ENCODE measurements at places on chromosomes 16 and 17. TPM values are rescaled to one million over a fixed set of nuclear protein-coding genes. Genes with fewer than 3 reads are reported as not detected.
A peak's percentile ranks its signal among the peaks of the same experiment; 100 is the strongest.

DNA sequence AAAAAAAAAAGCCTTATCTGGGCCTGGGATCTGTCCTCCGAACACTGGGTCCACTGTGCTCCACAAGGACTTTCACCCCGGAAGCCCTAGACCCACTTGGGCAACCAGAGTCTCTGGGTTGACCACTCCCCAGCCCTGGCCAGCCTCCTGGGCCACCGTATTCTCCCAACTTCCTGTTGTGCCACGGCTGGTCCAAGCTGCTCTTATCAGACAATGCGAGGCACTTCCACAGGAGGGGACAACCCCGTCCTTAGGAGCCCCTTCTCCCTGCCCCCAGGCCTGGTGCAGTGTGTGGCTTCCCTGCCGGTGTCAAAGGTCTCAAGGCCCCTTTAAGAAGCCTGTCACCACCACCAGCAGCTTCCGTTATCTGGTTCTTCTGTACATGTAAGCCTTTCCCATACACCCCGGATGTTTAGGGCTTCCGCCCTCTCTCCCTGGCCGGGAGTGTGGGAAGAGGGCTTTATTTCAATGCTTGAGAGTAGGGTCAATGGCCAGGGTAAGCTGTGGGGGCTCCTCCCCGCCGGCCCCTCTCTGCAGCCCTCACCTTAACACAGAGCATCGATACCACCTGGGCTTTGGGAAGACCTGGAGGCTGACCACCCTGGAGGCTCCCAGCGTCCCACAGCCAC, 313.0 kb downstream of the SEC14L1 start:
- DNase-seq = peak; percentile 85

GRCh38 chr17:2560658-2561057, 32.8 kb upstream of the PAFAH1B1 start:
- DNase-seq = no peak

GRCh38 chr16:73669535-73670274, 621.8 kb upstream of the ZFHX3 start:
- DNase-seq = no peak

Gene HS3ST3A1
- not detected for total RNA-seq

DNA sequence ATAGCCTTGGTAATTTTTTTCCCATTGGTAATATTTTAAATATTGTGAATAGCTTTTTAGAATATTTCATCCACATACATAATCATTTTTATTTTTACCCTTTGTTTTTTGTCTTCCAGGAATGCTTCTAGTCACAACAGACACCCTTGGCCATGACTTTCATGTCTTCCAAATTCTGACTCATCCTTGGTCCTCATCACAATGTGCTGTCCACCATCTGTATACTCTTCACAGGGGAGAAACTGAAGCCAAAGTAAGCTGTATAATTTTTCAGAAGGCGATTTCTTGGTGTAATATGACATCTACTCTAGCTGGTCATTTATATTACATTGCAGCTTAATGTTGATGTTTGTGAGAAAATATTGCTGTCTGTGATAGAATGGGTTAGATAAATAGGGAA, 269.4 kb downstream of the BCAS3 start:
- DNase-seq = no peak

GRCh38 chr16:50781043-50781442, 39.2 kb downstream of the CYLD start:
- no peak for DNase-seq

- DNase-seq = no peak
These were observed 29.1 kb upstream of the RASD1 start for GRCh38 chr17:17525311-17525710.

GRCh38 chr17:75755205-75755901, 9.6 kb downstream of the GALK1 start:
- no peak for DNase-seq

- DNase-seq = no peak
These were observed 16.3 kb downstream of the TTLL6 start for GRCh38 chr17:48800626-48801217.

- DNase-seq = no peak
These were observed 291.0 kb upstream of the TNRC6C start for GRCh38 chr17:77667478-77667877.

GRCh38 chr17:34579979-34580684, 750 bp downstream of the TMEM132E start:
- no peak for DNase-seq

Gene PRSS27
- 1.2 TPM for total RNA-seq

Gene MEIOB
- total RNA-seq = not detected

GRCh38 chr17:34082404-34082803, 172.7 kb upstream of the CCL2 start:
- DNase-seq = no peak

GRCh38 chr16:50844840-50845239, 103.0 kb downstream of the CYLD start:
- peak; percentile 3 for DNase-seq

Gene ASGR1
- total RNA-seq = 0.38 TPM

- DNase-seq = no peak
These were observed 80.5 kb downstream of the SNX11 start for GRCh38 chr17:48187872-48188608.

Gene BCL6B
- total RNA-seq = 0.85 TPM

Gene SDK2
- 3.7 TPM for total RNA-seq

DNA sequence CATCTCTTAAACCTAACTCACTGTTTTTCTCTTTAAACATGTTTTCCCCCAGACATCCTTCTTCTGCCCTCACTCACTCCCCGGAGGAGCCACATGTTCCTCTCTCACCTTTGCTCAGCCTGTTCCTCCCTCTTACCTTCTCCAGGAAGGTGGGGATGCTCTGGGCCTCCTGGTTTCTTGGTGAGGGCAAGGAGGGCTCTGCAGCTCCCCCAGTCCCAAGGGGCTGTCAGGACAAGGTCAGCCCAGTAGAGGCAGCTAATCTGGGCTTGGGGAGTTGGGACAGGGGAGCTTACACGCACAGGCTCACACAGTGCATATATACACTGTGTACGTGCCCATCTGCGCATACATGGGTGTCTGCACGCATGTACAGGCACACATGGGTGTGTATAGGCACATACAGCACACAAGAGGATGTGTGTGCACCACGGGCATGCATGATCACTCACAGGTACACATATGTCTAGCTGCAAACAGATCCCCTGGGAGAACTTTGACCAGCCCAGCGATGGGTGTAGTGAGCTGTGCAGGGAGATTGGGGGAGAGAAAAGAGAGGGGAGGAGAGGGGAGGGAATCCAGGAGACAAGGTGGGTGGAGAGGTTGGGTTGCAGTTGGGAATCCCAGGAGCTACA, 28.6 kb upstream of the SPNS3 start:
- DNase-seq = no peak

Gene CCDC154
- 2.0 TPM for total RNA-seq

Gene ABI3
- total RNA-seq = 116 TPM

Gene CSH1
- not detected for total RNA-seq

GRCh38 chr17:74288785-74289184, 14.8 kb downstream of the DNAI2 start:
- no peak for DNase-seq

GRCh38 chr16:14321542-14321941, 250.4 kb downstream of the MRTFB start:
- DNase-seq = no peak

DNA sequence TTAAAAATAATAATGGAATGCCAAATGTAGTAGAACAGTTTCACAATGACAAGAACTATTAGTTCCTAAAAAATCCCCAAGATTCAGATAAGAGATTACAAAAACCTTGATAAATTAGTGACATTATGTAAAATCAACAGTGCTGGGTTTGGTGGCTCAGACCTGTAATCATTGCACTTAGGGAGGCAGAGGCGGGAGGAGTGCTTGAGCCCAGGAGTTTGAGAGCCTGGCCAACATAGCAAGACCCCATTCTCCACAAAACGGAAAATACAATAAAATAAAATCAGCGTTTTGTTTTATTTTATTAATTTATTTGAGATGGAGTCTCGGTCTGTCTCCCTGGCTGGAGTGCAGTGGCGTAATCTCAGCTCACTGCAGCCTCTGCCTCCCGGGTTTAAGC, 4.1 kb downstream of the CARD14 start:
- DNase-seq = no peak

DNA sequence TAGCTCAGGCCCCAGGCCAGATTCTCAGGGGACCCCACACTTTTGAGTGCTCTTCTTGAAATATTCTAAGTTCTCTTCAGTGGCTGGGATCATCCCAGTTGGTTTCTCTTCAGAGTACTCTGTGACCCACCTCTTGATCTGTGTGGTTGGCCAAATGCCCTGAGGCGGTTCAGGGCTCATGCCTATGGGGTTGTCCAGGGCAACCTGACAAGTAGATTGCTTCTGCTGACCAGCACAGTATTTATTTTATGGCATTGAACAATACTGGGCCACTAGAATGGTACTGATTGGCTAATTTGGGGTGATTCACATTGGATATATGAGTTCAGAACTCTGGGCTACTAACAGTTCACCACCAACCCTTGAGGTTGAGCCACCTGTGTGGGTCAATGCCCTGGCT, 7.4 kb upstream of the GOSR2 start:
- DNase-seq = no peak

Gene HS3ST6
- total RNA-seq = not detected

DNA sequence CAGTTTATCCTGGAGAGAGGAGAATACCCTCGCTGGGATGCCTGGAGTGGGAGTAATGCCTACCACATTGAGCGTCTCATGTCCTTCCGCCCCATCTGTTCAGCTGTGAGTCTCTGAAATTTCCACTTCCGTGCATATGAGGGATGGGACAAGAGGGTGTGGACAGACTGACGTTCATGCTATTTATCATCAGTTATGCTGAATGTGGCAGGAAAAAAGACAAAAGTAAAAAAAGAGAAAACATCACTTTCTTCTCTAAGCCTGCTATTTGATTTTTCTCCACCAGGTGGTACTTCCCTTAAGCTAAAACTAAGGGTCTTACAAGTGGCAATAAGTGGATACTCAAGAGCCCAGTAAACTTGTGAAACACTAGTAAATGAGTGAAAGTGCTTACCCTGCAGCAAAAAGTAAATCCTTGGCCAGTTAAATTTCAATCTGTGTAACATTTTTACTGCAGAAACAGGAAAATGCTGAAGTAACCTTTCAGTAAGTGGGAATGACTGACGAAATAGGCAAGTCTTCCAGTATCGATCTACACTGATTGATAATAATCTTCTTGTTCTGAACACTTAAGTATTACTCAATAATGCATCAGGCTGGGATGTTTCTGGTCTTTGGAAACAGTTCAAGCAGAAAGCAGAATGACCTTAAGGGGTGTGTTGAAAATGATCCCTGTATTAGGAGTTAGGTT, 5.6 kb downstream of the CRYBA1 start:
- DNase-seq = no peak

- DNase-seq = no peak
These were observed 73.2 kb upstream of the MRTFB start for GRCh38 chr16:13997933-13998332.

Gene GSG1L2
- not detected for total RNA-seq

- DNase-seq = no peak
These were observed 3.3 kb downstream of the ERBB2 start for GRCh38 chr17:39702901-39703893.

GRCh38 chr17:34248511-34249024, 6.5 kb upstream of the CCL2 start:
- no peak for DNase-seq

DNA sequence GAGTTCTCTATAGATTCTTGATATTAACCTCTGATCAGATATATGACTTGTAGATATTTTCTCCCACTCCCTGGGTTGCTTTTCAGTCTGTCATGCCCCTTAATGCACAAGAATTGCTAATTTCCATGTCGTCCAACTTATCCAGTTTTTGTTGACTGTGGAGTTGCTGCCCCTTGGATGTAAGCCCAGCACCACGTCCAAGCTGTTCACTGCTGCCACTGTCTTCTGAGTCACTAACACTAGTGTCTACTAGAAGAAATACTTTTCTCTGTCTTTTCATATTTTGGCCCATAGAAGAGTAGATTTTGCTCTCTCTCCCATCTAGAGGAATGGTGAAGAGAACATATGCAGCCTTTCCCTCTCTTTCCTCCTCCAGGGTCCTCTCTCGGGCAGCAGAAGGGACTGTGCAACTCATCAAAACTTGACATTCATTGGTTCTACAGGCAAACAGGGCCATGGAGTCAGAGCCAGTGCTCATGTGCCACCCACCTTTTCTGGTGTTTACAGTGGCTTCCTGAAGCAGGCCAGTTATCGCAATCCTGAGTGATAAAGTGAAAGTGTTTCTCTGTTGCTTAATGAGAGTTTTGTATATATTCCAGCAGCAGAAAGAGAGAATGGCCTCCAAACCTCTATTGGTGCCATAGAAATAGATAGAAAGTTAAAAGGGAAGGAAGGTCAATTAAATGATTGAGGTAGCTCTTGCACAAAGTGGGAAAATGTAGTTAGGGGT, 22.6 kb upstream of the PMP22 start:
- DNase-seq = no peak

Gene CHST5
- total RNA-seq = 0.14 TPM

DNA sequence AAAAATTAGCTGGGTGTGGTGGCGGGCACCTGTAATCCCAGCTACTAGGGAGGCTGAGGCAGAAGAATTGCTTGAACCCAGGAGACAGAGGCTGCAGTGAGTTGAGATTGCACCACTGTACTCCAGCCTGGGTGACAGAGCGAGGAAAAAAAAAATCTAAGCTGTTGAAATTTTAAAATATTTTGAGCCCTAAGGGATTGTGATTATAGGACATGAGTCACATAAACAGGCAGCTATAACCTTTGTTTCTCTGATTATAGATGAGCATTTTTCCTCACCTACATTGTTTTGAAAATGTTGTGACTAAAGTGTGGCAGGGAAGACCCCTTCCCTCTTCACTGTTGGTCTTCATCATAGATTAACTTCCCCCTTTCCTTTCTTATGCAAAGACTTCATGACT, 135.5 kb downstream of the MGAT5B start:
- no peak for DNase-seq

- no peak for DNase-seq
These were observed 24.9 kb upstream of the LRRC37A start for GRCh38 chr17:46270032-46270431.

DNA sequence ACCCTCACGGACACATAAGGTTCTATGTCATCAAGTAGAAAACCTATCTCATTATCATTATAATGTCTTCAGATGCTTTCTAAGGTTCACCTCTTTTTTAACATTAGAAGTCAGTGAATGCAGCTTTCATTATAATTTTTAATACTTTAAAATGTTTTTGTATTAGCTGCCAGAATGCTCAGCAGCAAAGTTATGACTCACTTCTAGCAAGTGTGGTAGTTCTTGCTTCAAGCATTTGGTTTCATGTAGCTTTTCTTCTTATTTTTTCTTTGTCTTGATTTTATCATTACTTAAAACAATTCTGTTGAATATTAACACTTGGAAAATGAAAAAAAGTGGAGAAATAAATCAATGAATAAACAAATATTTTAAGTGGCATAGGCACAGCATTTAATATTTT, 23.4 kb downstream of the LPCAT2 start:
- no peak for DNase-seq

DNA sequence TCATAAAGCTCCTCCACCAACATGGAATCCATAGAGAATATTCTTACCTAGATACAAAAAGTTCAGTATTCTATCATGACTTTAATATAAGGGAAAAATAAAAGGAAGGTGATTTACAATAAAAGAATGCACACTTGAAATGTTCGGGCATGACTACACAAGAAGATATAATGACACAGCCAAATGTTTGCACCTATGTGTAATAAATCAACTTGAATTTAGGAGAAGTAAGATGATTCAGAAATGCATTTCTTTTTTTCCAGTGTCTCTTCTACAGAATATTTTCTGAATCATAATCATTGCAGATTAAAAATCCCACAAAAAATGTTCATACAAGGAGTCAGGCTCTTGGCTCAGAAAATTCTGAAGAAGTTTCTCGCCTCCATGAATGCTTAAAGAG, 404.0 kb upstream of the HSBP1 start:
- DNase-seq = no peak
